ENCODE measurements at places on chromosomes 2 and 18.

DNA sequence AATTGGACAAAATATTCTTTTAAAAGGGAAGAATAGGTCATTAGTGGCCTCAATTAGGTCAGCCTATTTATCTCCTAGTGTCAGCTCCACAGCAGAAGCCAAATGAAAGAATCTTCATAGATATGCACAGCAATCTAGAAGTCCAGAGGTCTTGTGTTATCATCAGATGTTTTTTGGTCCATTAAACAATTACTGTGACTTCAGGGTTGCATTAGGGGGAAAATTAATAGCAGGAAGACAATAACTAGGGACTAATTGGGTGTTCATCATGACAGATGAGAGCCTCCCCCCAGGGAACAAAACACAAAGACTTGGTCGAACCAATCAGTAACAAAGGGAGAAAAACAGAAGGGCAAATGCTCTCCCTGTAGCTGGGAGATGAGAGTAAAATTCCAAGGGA is 264.7 kb downstream of the PTH2R start:
- DNase-seq: no peak

GRCh38 chr2:134718023-134718816 is 580 bp downstream of the TMEM163 start:
- no peak for DNase-seq

- peak; percentile 20 for DNase-seq
Measured at GRCh38 chr2:219029829-219030165, 11.5 kb downstream of the CFAP65 start.

GRCh38 chr2:108833219-108833618 is 46.6 kb downstream of the CCDC138 start:
- DNase-seq: no peak

Measured in NCI-H1105 (cell line).